ENCODE measurements at places on chromosomes 16 and 17.

DNA sequence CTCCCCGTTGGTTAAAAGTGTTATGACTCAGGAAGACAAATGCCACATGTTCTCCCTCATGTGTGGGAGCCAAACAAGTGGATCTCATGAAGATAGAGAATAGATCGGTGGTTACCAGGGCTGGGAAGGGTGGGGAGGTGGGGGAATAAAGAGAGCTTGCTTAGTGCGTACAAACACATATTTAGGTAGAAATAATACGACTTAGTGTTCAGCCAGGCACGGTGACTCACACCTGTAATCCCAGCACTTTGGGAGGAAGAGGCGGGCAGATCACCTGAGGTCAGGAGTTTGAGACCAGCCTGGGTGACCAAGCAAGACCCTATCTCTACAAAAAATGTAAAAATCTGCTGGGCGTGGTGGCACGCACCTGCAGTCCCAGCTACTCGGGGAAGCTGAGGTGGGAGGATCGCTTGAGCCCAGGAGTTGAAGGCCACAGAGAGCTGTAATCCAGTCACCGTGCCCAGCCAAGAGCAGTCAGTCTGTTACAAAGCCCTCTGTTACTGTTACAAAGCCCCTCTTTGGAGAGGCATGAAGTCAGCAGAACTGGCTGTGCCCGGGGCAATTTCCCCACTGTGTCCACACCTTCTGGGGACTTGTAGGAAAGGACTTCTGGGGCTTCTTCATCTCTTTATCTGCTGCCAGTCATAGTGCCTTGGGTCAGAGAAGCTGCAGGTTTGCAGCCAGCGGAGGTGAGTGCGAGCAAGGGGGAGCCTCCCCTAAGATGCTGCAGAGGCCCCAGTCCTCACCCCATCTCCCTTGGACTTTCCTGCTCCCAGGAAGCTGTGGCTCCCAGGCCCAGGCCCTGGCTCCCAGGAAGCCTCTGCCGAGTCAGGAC is 4.3 kb upstream of the ALDH3A1 start:
- no peak for DNase-seq

GRCh38 chr17:83083368-83084201 is 4.2 kb downstream of the METRNL start:
- DNase-seq = peak; percentile 40

- no peak for DNase-seq
Measured at GRCh38 chr17:76697702-76698465, 12.9 kb downstream of the MXRA7 start.

DNA sequence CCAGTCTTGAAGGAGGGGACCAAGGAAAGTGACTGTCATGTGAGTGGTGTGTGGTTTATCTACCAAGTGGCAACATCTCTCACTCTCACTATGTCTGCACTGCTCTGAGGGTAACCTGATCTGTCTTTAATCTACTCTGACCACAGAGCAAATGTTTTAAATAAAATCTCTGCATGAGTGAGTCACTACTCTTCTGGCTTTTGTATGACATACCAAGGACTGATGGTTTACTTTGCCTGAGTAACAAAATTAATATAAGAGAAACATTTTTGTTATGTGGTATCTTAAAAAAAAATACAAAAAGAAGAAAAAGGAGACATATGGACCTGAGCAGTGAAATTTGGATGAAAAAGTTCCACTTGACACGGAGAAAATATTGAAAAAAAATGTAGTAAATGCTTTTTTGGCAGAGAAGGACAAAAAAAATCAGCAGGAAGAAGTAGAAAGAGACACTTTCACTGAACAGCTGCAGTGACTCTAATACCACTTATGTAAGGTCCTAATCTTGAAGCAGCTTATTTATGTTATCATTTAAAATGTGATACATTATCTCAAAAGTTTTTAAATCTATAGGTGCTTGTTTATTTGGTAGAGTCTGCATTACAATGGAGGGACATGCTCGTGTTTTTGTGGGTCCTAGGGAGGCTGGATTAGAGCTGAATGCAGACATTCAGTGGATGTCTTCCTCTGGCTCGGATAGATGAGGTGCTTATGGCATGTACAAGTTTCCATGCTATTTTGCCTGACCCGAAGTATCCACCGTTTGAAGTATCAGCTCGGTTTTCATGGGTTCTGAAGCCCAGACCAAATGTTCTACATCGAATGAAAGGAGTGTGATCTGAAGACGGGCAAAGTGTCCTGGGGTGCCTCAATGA is 240.7 kb downstream of the MAP2K6 start:
- no peak for DNase-seq

GRCh38 chr17:4010754-4011153 is 46.5 kb upstream of the ATP2A3 start:
- DNase-seq = no peak

DNA sequence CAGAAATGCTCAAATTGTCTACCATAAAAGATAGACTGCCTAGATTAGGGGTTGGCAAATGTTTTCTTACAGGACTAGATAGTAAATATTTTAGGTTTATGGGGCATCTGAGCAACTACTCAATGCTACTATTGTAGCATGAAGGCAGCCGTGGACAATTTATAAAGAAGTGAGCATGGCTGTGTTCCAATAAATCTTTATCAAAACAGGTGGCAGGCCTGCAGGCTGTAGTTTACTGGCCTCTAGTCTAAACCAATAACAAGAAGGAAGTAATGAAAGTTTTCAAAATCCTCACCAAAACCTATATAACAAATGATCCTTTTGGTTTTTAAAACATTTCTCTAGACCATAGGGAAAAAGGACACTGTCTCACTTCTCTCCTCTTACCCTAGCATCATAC is 105.2 kb downstream of the PRKCB start:
- no peak for DNase-seq

- DNase-seq = no peak
Measured at GRCh38 chr16:87922250-87922871, 14.0 kb downstream of the CA5A start.

GRCh38 chr17:67980456-67980855 is 15.8 kb downstream of the C17orf58 start:
- no peak for DNase-seq
